ENCODE measurements at places on chromosomes 16 and 17. TPM values are rescaled to one million over a fixed set of nuclear protein-coding genes. Genes with fewer than 3 reads are reported as not detected.

The GPR139 gene
- total RNA-seq: not detected

The FAM20A gene
- total RNA-seq: not detected

The PLEKHG4 gene
- total RNA-seq: 5.8 TPM

The HOXB5 gene
- total RNA-seq: under 0.01 TPM

The ADAD2 gene
- not detected for total RNA-seq

The LAT gene
- 0.22 TPM for total RNA-seq

The SLC6A2 gene
- not detected for total RNA-seq

The MC1R gene
- 0.65 TPM for total RNA-seq

The TBC1D26 gene
- total RNA-seq: not detected

The SDK2 gene
- total RNA-seq: not detected

The CCL2 gene
- 75.8 TPM for total RNA-seq

The BIRC5 gene
- total RNA-seq: 10.3 TPM

The CX3CL1 gene
- 2.8 TPM for total RNA-seq

The OR4D2 gene
- not detected for total RNA-seq

The IKZF3 gene
- not detected for total RNA-seq

The KCNJ18 gene
- not detected for total RNA-seq

The NAGS gene
- 2.0 TPM for total RNA-seq

The EMP2 gene
- 11.3 TPM for total RNA-seq

The KRTAP9-8 gene
- total RNA-seq: not detected

The KSR1 gene
- total RNA-seq: 18.1 TPM

The CA5A gene
- total RNA-seq: not detected

The GAS7 gene
- total RNA-seq: 3.0 TPM

The CLEC18B gene
- under 0.01 TPM for total RNA-seq

The MYH1 gene
- not detected for total RNA-seq

The GABARAP gene
- 130 TPM for total RNA-seq

The SCIMP gene
- total RNA-seq: not detected

The KRT17 gene
- total RNA-seq: not detected

The DRC3 gene
- 1.1 TPM for total RNA-seq

The TNFRSF13B gene
- not detected for total RNA-seq

The AKAP1 gene
- 17.2 TPM for total RNA-seq

The CCL3 gene
- total RNA-seq: not detected

The PEMT gene
- 17.9 TPM for total RNA-seq

The CIITA gene
- total RNA-seq: not detected

The KRT39 gene
- not detected for total RNA-seq

The GP1BA gene
- total RNA-seq: not detected

The ACSM3 gene
- total RNA-seq: 0.22 TPM

The ASPSCR1 gene
- total RNA-seq: 17.7 TPM

The KRTAP3-2 gene
- total RNA-seq: not detected

The CHST6 gene
- 0.44 TPM for total RNA-seq

The C16orf96 gene
- total RNA-seq: under 0.01 TPM

Data from lung microvascular endothelial cell (primary cell).